ENCODE measurements at places on chromosomes 16 and 17.

GRCh38 chr16:16025214-16025968 lies 76.0 kb downstream of the ABCC1 start:
- peak; percentile 57 for DNase-seq

GRCh38 chr17:11980813-11981212 lies 16.5 kb downstream of the ZNF18 start:
- no peak for DNase-seq

DNA sequence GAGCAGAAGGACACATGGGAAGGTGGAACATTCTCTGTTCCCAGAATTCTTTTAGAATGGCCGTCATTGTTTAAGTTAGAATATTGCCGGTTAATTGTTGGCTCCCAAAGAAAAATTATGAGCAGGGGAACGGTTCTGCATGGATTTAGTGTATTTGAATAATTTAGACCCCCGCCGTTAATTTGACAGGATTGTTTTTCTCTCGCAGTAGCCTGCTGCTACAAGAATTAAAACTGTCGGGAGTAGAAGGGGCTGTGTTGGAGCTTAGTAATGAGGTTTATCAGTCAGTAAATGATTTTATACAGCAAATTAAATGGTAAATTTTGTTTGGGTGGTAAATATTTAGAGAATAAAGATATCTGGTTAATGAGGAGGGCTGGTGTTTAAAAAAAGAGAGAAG lies 431.2 kb upstream of the DYNLRB2 start:
- DNase-seq = no peak

DNA sequence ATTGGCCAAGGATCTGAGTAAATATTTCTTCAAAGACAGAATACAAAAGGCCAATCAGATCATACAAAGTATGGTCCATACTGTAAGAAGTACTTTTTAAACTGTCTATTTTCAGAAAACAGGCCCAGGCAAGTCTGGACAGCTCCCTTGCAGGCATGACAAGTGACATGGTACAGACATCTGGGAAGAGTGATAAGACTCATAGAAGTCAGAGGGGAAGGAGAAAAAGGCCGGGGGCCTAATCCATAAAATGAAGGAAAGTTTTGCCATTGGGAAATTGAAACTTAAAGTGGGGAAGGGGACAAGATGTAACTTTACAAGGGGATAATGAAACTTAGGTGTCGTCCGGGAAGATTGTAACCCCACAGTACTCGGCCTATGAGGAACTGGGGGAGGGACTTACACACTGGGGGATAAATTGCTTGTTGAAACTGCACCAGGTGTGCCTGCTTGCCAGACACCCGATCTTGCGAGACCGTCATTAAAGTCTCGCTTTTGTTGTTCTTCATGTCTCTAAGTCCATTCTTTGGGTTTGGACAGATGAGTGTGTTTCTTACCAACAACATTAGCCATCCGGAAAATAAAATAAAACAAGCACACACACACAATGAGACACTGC lies 684.0 kb downstream of the CDH11 start:
- no peak for DNase-seq

DNA sequence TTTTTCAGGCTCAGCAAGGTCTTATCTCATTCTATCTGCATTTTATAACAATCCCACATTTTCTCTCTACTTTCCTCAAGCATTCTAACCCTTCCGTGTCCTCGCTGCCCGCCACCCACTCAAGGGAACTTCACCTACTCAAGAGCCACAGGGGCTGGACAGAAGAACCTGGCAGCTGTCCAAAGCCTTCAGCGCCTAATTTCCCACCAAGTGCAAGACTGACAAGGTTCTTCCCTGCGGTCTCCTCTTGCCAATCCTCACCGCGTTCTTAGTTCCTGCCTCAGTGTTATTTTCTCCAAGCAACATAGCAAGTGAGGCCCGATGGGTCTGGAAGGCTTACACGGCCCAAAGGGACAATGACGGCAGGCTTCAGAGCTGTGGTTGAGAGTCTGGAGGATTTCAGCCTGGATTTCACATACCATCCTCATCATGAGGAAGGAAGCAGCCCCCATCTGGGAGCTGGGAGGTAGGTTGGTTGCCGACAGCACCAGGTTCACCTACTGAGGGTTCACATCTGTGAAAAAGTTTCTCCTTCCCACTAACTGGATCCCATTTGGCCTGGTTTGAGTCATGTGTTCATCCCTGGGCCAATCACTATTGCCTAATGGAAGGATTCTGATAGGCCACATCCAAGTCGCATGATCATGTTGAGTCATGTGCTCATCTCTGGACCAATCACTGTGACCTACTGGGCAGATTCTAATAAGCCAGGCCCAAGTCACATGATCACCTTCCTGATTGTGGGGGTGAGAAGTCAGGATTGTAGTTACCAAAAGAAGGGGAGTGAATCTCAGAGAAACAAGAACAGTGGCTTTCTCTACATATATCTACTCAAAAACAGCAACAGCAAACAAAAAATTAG lies 108.2 kb downstream of the N4BP1 start:
- no peak for DNase-seq

- DNase-seq = no peak
These were observed 2.5 kb downstream of the EIF1 start for GRCh38 chr17:41691031-41691777.

Data from stimulated activated effector memory CD8-positive, alpha-beta T cell treated with anti-CD3 and anti-CD28 coated beads, Interleukin-12 subunit alpha, Interleukin-12 subunit beta, amount 100 ng/mL, for 72 hours (primary cell).